ENCODE measurements at places on chromosomes 7 and 10.

- no peak for DNase-seq
These were observed 4.4 kb downstream of the PTPRE start for GRCh38 chr10:127911218-127911866.

- DNase-seq, result no peak
These were observed 637.6 kb upstream of the IGFBP3 start for GRCh38 chr7:46558482-46559193.

GRCh38 chr7:38300175-38300574 lies 26.7 kb upstream of the TARP start:
- DNase-seq, result no peak

GRCh38 chr10:101993651-101994200 lies 62.2 kb downstream of the ARMH3 start:
- DNase-seq, result no peak

- DNase-seq, result no peak
These were observed 283.8 kb downstream of the PTEN start for GRCh38 chr10:88147000-88147798.
